ENCODE measurements at places on chromosomes 1 and 21. TPM values are rescaled to one million over a fixed set of nuclear protein-coding genes. Genes with fewer than 3 reads are reported as not detected.
A peak's percentile ranks its signal among the peaks of the same experiment; 100 is the strongest.

- DNase-seq, result no peak
Observed at GRCh38 chr1:164591858-164592257, 32.9 kb downstream of the PBX1 start.

PPM1J gene
- 1.6 TPM for total RNA-seq

LRRC38 gene
- total RNA-seq, result not detected

GRCh38 chr1:1573843-1574720 is 581 bp downstream of the SSU72 start:
- DNase-seq, result peak; percentile 75

GBP6 gene
- not detected for total RNA-seq

DNA sequence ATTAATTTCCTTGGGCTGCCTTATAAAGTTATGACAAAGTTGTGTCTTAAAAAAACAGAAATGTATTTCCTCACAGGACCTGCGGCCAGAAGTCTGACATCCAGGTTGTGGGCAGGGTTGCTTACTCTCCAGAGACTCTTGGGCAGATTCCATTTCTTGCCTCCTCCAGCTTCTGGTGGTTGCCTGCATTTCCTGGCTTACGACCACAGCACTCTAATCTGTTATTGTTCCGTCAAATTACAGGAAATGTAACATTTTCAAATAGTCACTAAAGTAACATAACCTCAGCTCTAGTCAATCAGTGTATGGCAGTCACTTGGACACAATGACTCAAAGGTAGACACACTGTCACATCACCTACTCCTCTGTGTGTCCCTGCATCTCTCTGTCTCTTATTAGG is 226.8 kb downstream of the DNAH14 start:
- DNase-seq, result no peak

KRTAP19-3 gene
- not detected for total RNA-seq

DNA sequence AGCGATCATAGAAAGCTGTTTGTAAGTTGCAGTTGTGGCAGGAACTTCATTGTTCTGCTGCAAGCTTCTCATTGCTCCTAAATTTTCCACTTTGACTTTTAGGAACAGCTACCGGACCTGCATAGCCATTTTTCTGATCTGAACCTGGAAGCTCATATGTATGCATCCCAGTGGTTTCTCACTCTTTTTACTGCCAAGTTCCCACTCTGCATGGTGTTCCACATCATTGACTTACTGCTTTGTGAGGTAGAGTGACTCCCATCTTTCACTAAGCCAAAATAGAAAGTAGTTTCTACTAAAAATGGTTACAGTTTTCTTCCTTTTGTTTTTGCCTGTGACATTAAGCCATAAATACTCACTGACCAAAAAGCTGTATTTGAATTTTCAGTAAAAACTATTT is 254.2 kb downstream of the GPR52 start:
- no peak for DNase-seq

GRCh38 chr1:8145545-8146202 is 119.6 kb upstream of the ERRFI1 start:
- DNase-seq, result no peak

- DNase-seq, result no peak
Observed at GRCh38 chr21:46031484-46031883, 49.9 kb downstream of the COL6A1 start.

DNA sequence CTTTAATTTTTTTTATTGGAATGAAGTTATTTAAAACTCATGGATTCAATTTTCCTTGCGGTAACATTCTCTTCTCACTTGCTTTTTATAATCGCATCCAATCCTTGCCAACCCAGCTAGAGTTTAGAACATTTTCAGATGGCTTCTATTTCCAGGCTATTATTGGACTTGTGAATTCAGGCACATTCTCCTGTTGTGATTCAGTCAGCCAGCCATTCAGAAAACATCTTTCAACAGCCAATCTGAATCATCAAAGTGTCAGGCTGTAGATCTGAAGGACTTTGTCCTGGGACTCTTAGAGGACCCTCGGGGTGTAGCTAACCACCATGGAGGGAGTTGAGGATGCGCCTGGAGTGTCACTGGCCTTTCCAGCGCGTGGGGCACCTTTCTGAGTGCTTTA is 92.4 kb downstream of the PRDM2 start:
- no peak for DNase-seq

GRCh38 chr1:178644308-178645120 is 80.5 kb upstream of the RALGPS2 start:
- no peak for DNase-seq

DNA sequence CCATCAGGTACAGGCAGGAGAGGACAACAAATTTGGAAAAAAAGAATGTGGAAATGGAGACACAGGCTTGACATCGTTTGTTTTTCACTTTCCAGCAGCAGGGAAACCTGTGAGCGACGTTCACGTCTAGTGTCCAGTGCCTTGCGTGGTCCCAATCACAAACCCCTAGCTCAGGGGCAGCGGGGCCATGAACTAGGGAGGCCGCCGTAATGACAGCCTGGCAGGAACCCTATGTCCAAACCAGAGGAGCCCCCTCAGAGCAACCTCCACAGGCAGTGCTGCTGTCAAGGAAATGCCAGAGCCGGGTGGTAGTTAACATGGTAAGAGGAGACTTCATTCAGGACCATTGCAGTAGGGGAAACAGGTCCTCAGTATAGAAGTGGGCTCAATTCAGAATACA is 37.8 kb upstream of the PSEN2 start:
- DNase-seq, result no peak

- DNase-seq, result no peak
Observed at GRCh38 chr21:42401154-42401553, 2.5 kb upstream of the UBASH3A start.

DNA sequence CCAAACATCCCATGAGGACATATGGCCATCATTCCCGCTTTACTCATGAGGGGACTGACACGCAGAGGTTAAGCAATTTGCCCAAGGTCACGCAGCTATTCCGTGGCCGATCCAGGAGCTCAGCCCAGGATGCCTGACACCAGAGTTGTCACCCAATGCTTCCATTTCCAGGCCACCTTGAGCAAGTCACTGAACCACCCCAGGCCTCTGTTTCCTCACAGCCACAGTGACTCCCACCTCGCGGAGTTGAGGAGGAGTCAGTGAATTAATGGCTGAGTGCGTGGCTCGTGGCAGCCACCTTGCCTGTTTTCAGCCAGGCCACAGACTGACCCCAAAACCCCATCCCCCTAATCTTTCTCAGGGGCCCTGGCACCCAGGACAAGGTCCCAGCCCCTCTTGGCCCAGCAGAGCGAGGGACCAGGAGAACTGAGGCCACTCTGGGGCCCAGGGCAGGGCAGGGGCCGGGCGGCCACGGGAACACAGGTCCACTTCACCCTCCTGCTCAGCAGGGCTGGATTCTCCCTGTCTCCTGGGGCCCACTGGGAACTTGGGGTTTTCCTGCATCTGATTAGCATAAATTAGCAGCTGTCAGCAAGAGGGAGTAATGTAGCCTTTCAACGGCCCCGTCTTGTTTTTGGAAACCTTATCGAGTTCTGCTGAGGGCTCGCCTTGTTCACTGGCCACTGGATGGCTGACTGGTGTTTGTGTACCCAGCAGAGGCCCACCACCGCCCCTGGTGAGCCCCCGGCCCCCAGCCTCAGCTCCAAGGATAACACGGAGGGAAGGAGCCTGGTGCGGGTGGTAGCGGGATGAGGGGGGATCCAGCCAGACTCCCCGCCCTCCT is 19.7 kb upstream of the LAPTM5 start:
- DNase-seq, result no peak

CLDN17 gene
- total RNA-seq, result not detected

- DNase-seq, result no peak
Observed at GRCh38 chr1:229884765-229885164, 182.3 kb upstream of the GALNT2 start.

DNA sequence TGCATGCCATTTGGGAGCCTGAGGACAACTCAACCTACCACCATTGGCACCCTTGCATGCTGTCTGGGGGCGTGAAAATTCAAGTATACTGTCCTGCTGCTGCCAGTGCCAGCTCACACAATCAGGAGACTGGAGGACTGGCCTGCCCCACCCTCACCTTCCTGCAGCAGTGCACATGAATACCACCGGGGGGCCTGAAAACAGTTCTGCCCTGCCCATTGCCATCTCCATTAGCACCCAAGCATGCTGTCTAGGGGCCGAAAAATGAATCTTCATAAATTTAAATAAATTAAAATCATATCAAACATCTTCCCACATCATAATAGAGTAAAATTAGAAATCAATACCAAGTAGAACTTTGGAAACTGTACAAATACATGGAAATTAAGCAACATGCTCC is 322.1 kb upstream of the TMPRSS15 start:
- no peak for DNase-seq

LDLRAD1 gene
- total RNA-seq, result not detected

OR2T34 gene
- not detected for total RNA-seq

SPTA1 gene
- 0.14 TPM for total RNA-seq
